GM13977 (cell line): ENCODE measurements at places on chromosomes 1 and 21.
A peak's percentile ranks its signal among the peaks of the same experiment; 100 is the strongest.

DNA sequence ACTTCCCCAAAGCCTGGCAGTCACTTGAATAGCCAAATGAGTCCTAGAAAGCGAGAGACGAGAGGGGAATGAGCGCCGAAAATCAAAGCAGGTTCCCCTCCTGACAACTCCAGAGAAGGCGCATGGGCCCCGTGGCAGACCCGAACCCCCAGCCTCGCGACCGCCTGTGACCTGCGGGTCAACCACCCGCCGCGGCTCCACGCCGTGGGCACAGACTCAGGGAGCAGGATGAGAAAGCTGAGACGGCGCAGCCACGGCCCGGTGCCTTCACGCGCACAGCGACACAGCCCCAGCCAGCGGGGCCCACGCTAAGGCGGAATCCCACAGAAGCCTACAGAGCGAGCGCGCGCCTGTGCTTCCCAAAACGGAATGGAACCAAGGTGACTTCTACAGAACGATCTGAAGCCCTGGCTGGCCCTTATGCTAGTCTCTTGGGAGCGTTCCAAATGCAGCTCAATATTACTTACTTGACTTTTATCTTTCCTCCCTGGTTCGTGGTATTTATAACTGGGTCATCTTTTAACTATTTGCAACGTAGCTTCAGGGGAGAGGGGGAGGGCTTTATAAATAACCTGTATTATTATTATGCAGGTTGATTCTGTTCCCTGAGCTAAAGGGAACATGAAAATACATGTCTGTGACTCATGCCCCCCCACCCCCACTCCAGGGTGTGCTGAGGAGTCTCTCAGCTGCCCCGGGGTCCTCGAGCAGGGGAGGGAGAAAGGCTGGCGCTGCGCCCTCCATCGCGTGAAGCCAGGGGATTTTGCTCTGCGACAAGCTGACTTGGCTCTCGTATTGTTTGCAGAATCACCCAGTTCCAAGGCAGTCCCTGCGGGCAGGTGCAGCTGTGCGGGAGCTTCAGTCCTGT lies 1.7 kb downstream of the TSPEAR start:
- DNase-seq, result no peak

DNA sequence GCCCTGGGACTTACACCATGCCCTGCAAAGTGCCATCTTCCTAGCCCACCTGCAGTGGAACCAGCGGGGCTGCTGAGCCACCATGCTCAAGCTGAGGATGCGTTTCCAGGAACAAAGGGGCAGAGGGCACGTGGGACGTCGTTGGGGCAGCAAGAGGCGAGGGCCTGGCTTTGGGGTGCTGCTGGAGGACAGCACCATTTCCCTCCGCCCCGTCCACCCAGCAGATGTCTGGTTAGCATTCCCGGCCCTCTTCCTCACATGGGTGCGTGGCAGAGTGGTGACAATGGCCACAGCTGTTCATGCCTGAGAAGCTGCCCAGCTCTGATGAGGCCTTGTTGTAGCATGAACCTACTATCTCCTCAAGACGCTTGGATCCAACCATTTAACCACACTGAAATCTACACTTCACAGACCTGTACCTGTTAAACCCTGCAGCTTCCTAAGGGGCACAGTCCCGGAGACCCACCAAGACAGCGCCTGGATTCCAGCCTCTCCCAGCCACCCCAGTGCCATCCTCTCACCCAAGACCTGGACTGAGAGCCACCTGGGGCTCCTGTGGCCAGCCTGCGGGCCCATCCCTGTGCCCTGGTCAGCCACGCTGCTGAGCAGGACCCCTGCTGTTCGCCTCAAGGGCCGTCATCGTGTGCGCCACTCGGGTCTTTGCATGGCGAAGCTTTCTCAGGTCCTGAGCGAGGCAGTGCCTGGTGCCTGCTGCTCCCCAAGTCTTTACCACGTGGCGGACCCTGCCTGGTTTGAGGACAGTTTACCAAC lies 33.2 kb downstream of the SLC45A1 start:
- DNase-seq, result no peak

- no peak for DNase-seq
Measured at GRCh38 chr1:26887125-26887524, 3.0 kb downstream of the GPN2 start.

DNA sequence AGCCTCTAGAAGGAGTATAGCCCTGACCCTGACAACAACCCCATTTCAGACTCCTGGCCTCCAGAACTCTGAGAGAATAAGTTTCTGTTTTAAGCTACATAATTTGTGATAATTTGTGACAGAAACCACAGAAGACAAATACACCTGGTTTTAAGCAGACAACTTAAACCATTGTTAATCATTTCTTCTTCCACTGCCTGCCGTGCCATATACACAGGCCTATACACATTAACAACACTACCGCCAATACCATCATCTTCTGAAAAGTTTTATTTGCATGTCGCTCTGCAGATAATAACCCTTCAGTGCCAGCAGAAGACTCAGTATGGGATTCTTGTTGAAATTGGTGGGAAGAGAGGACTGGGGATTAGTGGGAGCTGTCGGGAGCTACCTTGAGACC lies 39.9 kb upstream of the KRTAP19-8 start:
- no peak for DNase-seq

- no peak for DNase-seq
Measured at GRCh38 chr1:76471536-76471935, 395.7 kb upstream of the ST6GALNAC5 start.

DNA sequence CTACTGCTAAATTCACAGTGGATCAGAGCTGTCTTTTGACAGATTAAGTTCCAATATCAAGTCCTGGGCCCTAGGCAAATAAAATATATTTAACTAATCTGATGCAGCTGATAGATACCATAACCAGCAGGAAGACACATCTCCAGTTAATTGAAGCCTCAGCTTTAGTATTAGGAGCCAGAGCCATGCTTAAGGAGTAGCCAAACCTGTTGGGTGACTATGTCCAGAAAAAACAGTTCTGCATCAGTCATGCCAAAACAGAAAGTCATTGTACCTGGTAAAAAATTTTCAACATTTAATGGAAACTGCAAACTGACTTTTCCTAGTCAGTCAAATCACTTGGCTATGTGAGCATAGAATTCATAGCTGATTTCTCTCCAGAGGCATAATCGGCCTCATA lies 200.5 kb upstream of the RUNX1 start:
- DNase-seq, result no peak

DNA sequence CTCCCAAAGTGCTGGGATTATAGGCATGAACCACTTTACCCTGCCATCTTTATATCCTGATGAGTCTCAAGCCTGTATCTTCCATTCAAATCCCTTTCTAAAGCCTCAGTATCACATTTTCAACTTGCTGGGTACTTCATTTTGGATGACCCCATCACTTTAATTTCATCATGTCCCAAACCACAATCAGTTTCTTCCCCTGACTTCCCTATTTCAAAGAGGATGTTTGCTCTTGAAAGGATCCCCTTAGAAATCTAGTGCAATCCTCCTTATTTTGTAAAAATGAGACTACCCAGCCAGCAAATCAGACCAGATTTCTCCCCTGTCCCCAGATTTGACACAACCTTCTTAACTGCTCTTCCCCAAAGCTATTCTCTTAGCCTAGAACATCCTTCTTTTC lies 7.0 kb upstream of the TRIT1 start:
- no peak for DNase-seq

- no peak for DNase-seq
Measured at GRCh38 chr1:114114185-114115094, 39.2 kb downstream of the SYT6 start.

DNA sequence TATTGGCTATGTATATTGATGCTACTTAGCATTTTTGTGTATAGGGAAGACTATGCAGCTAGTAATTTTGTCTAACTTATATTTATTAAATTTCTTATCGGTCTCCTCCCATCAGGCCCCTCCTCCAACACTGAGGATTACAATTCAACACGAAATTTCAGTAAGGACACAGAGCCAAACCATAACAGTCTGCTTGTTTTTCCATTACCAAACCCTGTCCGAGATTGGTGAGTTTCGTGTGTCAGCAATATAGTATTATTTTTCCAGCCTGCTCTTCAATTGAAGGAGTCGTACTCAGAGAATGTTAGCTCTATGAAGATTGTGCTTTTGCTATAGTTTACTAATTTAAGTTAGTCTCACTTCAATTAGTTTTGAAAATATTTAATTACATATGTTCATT lies 1495.3 kb downstream of the MRPL39 start:
- no peak for DNase-seq

- peak; percentile 43 for DNase-seq
Measured at GRCh38 chr1:39720094-39720999, 18.3 kb upstream of the PPIE start.

GRCh38 chr1:231147896-231148295 lies 14.0 kb upstream of the TRIM67 start:
- no peak for DNase-seq

GRCh38 chr1:184049291-184049690 lies 2.2 kb upstream of the TSEN15 start:
- DNase-seq, result no peak

DNA sequence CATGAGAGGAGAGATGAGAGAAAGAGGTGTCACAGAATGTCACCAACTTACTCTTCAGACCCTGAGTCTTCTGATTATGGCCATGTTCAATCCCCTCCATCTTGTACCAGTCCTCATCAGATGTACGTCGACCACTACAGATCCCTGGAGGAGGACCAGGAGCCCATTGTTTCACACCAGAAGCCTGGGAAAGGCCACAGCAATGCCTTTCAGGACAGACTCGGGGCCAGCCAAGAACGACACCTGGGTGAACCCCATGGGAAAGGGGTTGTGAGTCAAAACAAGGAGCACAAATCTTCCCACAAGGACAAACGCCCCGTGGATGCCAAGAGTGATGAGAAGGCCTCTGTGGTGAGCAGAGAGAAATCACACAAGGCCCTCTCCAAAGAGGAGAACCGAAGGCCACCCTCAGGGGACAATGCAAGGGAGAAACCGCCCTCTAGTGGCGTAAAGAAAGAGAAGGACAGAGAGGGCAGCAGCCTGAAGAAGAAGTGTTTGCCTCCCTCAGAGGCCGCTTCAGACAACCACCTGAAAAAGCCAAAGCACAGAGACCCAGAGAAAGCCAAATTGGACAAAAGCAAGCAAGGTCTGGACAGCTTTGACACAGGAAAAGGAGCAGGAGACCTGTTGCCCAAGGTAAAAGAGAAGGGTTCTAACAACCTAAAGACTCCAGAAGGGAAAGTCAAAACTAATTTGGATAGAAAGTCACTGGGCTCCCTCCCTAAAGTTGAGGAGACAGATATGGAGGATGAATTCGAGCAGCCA lies 8.0 kb downstream of the ELOA start:
- peak; percentile 78 for DNase-seq

DNA sequence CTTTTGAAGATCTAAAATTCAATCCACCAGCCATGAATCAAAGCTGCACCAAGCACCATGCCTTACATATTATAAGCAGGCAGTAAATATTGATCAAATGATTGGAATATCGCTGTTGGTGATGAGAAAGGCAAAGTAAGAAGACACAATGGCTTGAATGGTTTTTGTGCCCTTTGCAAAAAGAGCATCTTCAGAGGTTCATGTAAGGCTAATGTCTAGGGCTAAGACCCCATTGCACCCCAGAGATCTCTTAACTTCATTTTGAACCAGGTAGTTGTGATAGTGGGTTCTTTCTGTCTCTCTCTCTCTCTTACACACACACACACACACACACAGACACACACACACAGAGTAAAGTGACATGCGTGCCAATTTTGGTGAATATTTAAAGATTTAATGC lies 12.0 kb downstream of the PROX1 start:
- DNase-seq, result no peak

GRCh38 chr1:145884675-145885074 lies 991 bp downstream of the ANKRD35 start:
- no peak for DNase-seq

GRCh38 chr1:156709757-156710489 lies 4.5 kb upstream of the CRABP2 start:
- DNase-seq, result no peak

DNA sequence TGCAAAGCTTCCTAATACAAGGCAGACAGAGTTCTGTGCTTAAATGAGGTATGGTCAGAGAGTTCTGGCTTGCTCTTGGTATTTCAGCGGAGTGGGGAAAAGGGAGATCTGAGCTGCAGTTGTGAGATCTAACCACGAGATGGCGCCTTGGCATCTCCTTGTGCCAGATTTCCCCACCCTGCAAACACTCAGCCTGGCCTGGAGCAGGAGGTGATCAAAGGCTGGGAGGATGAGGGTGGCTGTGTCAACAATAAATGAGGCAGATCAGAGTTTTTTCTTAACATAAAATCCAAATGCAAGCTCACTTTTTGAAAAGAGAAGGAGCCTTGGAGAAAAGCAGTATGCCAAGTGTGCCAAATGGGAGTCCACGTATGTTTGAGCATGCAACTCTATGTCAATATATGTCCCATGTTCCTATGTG lies 4.1 kb upstream of the TFAP2E start:
- DNase-seq, result peak; percentile 87
